ENCODE measurements at places on chromosomes 2 and 18. TPM values are rescaled to one million over a fixed set of nuclear protein-coding genes. Genes with fewer than 3 reads are reported as not detected.

DNA sequence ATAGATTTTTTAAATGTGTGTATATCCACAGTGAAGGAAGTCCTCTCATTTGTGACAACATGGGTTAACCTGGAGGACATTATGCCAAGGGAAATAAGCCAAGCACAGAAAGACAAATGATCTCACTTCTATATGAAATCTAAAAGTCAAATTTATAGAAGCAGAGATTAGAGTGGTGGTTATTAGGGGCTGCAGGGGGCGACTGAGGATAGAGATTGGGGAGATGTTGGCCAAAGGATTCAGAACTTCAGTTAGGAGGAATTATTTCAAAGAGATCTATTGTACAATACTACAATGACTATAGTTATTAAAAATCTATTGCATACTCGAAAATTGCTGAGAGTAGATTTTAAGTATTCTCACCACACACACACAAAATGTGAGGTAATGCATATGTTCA, 252.4 kb upstream of the SLC39A10 start:
- DNase-seq, result no peak

DNA sequence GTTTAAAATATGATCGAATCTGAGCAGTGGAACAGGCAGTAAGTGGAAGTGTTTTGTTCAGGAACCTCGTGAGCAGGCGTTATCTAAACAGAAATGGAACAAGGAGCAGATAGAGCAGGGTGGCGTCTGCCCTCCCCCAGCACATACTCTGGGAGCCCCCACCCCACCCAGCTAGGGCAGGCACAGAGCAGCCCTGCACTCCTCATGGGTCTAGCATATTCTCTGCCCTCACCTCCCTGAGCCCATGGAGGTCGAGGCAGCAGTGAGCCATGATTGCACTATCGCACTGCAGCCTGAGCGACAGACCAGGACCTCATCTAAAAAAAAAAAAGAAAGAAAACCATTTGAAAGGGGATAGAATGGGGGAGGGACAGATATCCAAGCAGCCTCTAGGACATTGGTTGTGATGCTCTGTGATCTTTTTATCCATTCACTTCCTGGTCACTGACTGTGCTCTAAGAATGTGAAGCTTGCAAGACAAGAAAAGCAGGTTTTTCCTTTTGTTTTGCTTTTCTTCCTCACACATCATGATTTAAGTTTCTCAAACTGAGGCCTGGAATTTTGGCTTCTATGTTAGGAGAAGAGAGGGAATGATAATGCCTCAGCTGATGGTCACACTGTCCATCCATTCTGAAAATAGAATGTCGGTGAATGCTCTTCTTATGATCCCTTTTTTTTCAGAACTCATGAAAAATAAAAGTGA, 3.1 kb downstream of the MLPH start:
- no peak for DNase-seq

- no peak for DNase-seq
Observed at GRCh38 chr2:234110219-234110618, 59.7 kb downstream of the SPP2 start.

DNA sequence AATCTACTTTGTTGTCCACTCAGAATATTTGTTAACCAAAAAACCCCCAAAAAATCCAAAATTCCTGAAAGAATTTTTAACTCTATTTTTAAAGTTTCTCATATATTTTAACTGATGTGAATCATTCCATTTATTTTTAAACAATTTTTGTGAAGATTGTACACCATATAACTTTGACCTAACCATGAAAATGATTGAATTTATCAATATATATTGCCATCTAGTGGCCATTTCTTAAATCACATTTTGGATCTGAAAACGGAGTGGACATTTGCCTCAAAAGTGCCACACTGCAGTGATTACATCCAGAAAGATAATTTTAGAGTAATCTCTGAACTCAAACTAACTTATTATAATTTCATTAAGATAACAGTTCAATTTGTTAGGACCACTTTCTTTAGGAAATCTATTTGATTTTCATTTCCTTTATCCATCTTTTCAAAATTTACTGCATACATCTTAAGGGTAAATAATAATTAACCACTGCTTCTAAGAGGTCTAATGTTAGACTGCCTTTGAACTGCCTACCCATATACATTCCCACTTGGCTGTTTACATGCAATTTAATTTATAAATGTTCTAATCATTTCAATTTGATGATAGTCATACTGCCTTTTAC, 71.1 kb downstream of the DSC3 start:
- DNase-seq, result peak; percentile 26

DNA sequence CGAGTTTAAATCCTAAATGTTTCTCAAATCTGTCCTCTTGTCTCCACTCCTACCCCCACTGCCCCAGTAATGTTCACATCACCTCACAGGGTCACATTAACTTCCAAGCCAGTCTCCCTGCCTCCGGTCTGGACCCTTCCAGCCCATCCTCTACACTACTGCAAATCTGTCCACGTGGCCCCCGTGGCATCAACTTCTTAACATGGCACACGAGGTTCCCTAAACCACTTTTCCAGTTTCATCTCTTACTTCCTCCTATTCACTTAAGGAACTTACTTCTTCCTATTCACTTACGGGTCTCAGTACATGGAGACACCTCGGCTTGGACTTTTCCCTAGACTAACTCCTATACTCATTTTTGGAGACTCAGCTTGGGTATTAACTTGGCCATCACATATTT, 27.0 kb downstream of the MRPL33 start:
- DNase-seq, result no peak

DNA sequence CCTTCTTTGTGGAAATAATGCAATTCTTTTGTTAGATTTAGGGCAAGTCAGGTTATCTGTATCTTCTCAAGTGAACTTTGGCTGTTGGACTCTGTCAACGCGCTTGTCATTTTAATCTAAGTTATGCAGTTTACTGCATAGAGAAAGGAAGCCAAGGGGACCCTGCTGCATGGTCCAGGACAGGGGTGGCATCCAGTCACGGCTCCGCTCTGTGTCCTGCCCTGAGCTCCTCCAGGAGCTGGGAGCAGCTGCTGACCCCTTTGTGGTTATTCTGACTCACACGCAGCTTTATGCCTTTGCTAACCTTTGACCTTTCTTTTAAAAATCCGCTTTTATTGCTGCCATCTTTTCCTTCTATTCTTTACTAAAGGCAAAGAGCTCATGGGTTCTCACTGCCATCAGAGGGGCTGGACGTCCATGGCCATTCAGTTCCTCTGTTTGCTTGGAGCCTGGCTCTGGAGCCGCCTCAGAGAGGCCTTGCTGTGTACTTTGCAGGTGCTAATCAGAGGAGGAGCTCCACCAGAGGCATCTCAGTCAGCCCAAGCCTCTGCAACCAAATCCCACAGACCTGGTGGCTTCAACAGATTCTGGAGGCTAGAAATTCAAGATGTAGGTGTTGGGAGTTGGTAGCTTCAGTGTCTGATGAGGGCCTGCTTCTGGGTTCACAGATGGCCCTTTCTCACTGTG, 39.3 kb downstream of the SNTG2 start:
- DNase-seq, result no peak

DNA sequence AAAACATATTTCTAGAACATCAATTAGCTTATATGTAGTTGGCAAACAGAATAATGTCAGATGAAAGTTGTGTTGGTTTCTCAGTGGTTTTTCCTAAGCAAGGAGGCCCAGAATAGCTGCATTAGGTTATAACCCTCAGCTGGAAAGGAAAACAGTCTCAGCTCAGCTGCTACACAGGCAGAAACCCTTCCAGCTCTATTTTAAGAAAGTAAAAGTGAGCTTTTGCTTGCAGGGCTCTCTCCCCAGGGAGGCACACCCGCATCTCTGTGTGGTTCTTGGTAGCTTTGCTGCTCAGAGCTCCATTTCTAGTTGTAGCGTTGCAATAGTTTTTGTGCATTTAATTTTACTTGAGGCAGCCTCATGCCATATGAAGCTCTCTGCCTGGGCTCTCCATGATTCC, 54.6 kb downstream of the PIKFYVE start:
- no peak for DNase-seq

GRCh38 chr2:73386894-73387636, 1.4 kb downstream of the ALMS1 start:
- no peak for DNase-seq

- no peak for DNase-seq
Observed at GRCh38 chr2:33126552-33126951, 179.8 kb downstream of the LTBP1 start.

DNA sequence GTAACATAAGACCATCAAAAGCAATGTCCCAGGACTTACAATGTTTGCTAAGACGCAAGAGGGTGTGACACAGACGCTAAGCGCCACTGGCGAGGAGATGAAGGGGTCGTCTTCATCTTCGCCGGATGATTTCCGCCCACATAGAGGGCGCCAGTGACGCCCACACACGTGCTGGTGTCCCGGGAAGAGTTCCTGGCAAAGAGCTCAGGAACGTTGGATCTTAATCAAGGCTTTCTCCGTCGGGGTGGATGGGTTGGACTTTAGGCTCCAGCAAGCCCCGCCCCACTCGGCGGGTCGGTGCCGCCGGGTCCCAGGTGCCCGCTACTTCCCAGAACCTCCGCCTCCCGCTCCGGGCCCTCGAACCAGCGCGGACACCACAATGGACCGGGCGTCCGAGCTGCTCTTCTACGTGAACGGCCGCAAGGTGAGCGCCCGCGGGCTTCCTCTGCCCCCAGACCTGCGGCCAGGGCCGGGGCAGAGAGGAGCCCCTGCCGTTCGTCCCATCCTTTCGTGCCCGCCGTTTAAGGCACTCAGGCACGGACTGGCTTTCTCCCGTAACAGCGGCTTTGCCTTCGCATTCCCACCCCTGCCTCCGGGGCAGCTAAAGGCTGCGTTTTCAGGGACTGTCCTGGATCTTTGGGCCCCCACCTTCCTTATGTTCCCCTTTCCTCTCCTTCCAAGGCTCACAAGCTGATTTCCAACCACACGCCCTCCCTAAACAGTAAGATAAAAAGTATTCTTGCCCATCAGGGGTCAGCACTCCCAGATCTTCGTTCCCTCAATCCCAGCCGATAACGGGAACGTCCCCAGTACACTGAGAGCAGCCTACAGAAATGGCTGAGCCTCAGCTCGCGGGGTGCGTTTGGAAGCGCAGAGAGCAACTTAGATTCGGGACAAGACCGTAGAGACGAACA, at the start of gene AOX1:
Gene AOX1, plus strand, starts transcription at position 285 of the 914 bp plus-strand sequence. Its CDS starts 95 bp downstream, at position 380.
- DNase-seq, result no peak

DNA sequence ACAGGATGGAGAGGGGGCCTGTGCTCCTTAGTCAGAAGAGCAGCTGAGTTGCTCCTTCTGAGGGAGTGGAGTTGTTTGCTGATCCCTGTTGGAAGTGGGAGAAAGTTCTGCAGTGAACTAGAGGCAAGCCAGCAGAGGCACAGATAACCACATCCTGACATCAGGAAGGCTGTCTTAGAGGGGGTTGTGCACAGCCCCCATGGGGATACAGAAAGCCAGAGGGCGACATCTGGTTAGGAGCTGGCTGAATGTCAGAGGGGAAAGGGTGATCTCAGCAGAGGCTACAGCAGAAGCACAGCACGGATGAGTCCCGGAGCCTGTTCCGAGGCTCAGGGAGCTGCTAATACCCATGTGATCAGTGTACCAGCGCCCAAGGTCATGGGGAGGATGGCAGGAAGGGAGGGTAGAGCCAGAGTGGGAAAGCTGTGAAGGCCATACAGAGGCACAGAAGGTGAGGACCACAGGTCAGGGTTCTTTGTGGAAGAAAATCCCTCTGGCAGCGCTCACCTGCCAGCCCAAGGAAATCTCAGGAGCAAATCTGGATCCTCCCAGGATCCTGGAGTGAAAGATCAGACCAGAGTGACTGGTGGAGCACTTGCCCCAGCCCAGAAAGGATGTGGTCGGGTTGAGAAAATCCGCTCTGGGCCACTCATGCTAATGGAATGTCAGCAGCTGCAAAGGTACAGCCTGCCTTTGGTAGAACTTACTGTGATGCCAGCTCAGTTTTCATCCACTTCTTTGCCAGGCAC, 111.8 kb downstream of the STPG4 start:
- peak; percentile 100 for DNase-seq

DNA sequence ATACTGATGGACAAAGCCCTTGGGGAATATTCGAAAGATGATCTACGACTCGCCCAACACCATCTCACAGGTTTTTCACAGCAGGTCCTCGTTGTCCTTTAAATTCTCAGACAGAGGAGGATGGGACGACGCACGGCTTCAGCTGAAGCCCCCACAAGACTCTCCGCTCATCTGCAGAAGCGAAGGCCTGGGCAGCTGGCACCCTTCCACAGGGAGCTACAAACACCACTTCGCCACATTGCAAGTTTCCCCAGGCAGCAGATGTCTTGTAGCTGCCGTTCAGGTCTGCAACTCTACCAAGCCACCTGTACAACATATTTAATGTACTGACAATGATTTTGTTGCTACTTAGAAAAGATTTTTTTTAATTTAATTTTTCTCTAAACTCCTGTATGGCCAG, 642.9 kb downstream of the ZEB2 start:
- DNase-seq, result no peak

GRCh38 chr18:6741786-6742185, 12.3 kb downstream of the ARHGAP28 start:
- no peak for DNase-seq

GRCh38 chr18:23889907-23890306, 124.6 kb upstream of the TTC39C start:
- DNase-seq, result no peak

GRCh38 chr2:203687165-203687564, 19.3 kb upstream of the CD28 start:
- no peak for DNase-seq

Gene MPHOSPH10
- 46.4 TPM for total RNA-seq

Gene COX7A2L
- 315 TPM for total RNA-seq

Gene MTCL1
- total RNA-seq, result 39.6 TPM

Gene POTEF
- total RNA-seq, result not detected

Gene EHD3
- total RNA-seq, result 4.0 TPM

Gene HOXD12
- total RNA-seq, result not detected

All from A172 (cell line).